ENCODE measurements at places on chromosomes 5 and 9.
A peak's percentile ranks its signal among the peaks of the same experiment; 100 is the strongest.

- DNase-seq = no peak
Measured at GRCh38 chr5:163460562-163461171, at the start of gene HMMR. Gene HMMR (plus strand): TSS chr5:163460632. CDS start chr5:163460693, 61 bp downstream.

- no peak for DNase-seq
Measured at GRCh38 chr9:89038382-89039103, 47.3 kb downstream of the S1PR3 start.

- DNase-seq = no peak
Measured at GRCh38 chr9:33129886-33130881, 37.0 kb downstream of the B4GALT1 start.

- no peak for DNase-seq
Measured at GRCh38 chr5:179914032-179914755, 6.5 kb upstream of the TBC1D9B start.

GRCh38 chr5:90550963-90551362 is 7.6 kb upstream of the ADGRV1 start:
- DNase-seq = no peak

DNA sequence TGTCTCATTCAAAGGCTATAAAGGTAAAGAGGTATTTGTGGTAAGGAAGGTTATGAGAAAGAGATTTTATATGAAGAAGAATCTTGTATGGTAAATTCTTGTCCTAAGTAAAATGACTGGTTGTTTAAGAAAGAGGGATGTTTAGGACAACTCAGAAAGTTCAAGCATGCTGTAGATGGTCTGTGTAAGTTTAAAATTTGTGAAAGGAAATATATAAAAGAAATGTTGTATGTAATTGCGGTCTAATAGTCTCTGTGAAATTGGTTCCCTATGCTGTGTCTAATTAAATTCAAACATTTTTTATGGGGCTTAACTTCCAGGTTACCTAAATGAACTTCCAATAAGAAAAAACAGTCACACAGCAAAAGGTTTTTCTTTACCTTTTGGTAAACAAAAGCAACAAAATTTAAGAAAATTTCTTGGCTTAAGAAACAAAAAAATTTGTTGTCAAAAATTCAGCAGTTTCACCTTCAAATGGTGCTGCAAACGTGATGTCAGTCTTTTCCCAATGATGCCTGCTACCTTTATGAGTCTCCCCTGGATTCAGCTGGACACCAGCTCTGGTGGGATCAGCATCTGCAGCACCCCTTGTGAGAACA is 83.0 kb upstream of the FCN1 start:
- no peak for DNase-seq

DNA sequence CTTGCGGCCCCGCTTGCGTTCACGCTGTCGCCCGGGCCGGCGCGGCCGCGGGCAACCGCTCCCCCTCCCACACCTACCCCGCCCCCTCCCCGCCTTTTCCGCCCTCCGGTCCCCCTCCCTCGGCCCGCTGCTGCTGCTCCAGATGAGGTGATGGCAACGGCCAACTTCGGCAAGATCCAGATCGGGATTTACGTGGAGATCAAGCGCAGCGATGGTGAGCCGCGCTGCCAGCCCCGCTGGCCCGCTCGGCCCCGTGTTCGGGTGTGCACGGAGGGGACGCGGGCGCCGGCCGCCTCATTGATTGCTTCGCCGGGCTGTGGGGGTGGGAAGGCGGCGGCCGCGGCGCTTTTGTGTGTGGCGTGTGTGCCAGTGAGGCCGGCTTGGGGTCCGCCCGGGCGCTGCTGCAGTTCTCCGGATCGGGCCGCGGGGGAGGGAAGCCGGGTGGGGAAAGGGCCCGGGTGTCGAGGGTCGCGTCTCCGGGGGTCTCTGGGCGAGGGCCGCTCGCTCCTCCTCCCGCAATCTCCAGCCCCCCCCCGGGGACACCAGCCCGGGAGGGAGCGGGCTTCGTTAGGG is 403 bp downstream of the KIF2A start:
- DNase-seq = peak; percentile 49

GRCh38 chr9:129036241-129036922 is at the start of gene MIGA2:
Gene MIGA2 (plus strand): TSS chr9:129036626. CDS start chr9:129040595, 3,969 bp downstream.
- DNase-seq = peak; percentile 95

DNA sequence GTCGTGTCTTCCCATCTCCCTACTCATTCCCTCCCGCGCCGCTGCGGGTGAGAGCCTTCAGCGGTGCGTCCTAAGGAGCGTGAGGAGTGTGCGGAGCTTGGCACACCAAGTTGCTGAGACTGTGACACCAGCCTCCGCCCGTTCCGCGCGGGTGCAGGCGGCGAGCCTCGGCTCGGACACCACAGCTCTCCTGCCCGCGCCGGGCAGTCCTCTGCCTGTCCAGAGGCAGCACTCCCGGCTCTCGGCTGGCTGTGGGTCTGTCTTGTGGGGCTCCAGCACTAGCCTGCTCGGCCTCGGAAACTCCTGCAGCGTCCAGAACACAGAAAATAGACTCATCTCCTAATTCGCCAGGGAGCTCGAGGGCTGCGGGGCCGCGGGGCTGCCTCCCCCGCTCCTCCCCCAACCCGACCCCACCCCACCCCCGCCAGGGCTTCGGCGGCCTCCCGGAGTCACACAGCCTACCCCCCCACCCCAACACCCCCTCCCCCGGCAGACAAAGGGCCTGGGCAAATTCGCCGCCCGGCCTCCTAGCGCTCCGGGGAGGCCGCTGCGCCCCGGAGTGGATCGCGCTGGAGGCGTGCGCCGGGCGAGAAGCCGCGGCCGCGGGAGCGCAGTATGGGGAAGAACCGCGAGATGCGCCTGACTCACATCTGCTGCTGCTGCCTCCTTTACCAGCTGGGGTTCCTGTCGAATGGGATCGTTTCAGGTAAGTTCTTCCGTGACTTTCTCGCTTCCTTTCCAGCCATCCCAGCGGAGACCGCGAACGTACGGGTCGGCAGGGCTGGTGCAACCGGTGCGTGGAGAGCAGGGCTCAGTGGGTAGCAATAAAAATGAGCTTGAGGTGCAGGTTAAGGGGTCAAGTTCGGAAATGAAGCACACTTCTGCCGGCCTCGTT is at the start of gene ADAMTS19:
Gene ADAMTS19 (plus strand): TSS at position 522 of the 895 bp plus-strand sequence. CDS start 94 bp downstream, at position 616.
- DNase-seq = no peak

DNA sequence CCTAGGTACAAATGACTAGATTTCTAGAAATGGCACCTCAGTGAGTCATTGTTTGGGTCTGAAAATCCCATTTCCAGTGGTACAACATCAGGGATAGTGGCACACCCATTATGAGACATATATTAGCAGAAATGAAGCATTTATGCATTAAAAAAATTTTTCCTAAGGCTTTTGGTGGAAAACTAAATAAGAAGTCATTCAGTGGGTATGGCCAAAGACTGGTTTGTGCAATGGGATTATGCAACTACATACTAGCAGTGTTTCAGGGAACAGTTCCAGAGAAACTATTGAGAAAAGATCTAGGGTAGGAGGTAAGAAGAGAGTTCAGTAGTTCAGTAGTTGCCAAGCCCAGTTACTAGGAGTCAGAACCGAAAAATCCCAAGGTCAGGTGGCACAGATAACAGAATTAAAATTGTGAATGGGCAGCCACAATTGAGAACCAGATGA is 106.5 kb upstream of the HAPLN1 start:
- no peak for DNase-seq

GRCh38 chr9:136586391-136586953 is 40.6 kb upstream of the NOTCH1 start:
- DNase-seq = no peak

GRCh38 chr5:58357121-58357520 is 102.8 kb downstream of the PLK2 start:
- DNase-seq = no peak

DNA sequence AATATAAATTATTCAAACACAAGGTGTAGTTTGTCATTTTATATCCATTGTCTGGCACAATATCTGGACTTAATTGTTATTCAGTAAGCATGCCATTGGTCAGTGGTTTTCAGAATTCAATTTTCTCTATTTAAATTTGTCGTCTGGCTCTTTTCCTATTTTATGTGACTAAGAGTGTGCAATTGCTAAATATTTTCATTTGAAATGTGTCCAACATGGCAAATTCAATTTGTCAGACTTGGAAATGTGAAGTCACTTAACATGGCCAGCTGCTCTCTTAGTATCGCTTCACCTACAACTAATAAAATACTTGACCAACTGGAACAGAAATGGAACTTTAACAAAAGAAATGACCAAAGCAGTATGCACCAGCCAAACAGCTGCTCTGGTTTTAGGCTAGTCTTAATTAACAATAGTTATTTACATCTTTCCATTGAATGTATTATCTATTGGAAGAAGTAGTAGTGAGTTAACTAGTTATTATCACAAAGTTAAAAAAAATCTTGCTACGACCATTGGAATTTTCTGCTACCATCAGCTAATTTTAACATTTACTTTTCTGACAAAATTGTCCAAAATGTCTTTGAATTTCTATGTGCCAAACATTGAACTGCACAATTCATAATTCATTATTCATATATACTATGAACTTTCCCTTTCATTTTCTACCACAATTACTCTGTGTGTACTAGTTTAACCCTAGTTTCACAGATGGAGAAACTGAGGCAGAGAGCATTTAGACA is 720.7 kb upstream of the FAM174A start:
- DNase-seq = no peak

Data from NCI-H2227 treated with DMSO at 0.1 percent for 48 hours (cell line).